Karpas-422 (cell line): ENCODE measurements at places on chromosomes 6 and 20. TPM values are rescaled to one million over a fixed set of nuclear protein-coding genes. Genes with fewer than 3 reads are reported as not detected.
A peak's percentile ranks its signal among the peaks of the same experiment; 100 is the strongest.

DNA sequence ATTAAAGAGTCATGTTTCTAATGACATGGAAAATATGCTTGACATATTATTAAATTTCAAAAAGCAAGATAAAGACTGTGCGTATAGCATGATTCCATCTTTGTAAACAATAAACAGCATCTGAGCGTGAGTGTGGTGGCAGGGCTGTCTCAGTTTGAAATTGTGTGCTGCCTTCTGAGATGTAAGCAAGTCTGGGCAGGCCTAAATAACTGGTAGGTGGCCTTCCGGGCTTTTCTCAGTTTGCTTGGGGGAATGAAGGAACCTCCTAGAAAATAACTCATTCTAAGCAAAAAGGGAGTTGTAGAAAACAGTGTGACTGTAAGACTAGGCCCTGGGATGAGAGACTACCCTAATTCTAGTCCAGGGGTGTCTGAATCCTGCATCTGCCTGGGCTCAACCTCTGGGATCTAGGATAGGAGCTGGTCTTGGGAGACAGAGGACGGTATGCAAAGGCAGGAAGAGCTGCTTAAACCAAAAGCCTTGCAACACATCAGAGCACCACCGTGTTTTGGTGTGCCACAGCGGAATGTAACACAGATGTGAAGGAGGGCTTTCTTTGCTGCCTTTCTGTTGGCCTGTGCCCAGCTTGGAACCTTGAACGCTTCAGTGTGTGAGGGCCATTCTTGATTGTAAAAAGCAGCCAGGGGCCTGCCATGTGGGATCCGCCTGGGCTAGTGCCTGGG is 63.5 kb upstream of the L3MBTL3 start:
- no peak overlapping the region for H3K27ac ChIP-seq
- DNase-seq = no peak
- H3K36me3 ChIP-seq = no peaks in the 10 kb centered on the region
- H3K4me3 ChIP-seq = no peak overlapping the region

- no peak overlapping the region for H3K4me3 ChIP-seq
- no peak overlapping the region for H3K27ac ChIP-seq
- H3K36me3 ChIP-seq = peaks cover 23% of the 10 kb centered on the region; the same call in 1 of the 2 replicates
- H3K27me3 ChIP-seq = no peaks in the 10 kb centered on the region
- H3K4me1 ChIP-seq = no peaks in the 10 kb centered on the region
These were observed 21.4 kb downstream of the UBE3D start for GRCh38 chr6:83044091-83044768.

DNA sequence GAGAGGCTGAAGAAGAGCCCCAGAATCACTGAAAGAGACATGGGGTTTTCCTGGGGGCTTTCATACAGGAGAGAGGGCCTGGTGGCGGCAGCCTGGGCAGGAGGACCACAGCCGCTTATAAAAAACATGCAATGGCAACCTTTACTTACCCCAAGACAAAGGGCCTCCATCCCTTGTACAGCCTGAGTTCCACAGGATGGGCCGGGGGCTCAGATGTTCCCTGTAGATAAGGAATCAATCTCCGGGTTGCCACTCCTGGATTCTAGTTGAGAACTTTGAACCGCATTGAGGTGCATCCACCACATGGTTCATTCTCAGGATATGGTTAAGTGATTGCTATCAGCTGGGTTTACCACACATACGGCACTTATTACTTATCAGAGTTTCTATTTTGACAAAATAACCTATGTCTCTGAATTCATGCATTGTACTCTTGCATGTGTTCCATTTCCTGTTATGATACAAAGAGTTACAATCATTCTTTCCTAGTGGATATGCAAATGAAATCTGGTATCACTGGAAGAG is 677.6 kb downstream of the KIF16B start:
- no peak overlapping the region for H3K4me3 ChIP-seq
- H3K36me3 ChIP-seq = peaks cover 37% of the 10 kb centered on the region
- DNase-seq = no peak
- no peaks in the 10 kb centered on the region for H3K27me3 ChIP-seq
- H3K4me1 ChIP-seq = peaks cover 94% of the 10 kb centered on the region
- H3K27ac ChIP-seq = peak overlapping the region; percentile 75; the same call in 1 of the 2 replicates

COL9A1 gene
- not detected in 2 replicates for total RNA-seq

TUBB gene
- total RNA-seq = 403 and 427 TPM in 2 replicates

DNA sequence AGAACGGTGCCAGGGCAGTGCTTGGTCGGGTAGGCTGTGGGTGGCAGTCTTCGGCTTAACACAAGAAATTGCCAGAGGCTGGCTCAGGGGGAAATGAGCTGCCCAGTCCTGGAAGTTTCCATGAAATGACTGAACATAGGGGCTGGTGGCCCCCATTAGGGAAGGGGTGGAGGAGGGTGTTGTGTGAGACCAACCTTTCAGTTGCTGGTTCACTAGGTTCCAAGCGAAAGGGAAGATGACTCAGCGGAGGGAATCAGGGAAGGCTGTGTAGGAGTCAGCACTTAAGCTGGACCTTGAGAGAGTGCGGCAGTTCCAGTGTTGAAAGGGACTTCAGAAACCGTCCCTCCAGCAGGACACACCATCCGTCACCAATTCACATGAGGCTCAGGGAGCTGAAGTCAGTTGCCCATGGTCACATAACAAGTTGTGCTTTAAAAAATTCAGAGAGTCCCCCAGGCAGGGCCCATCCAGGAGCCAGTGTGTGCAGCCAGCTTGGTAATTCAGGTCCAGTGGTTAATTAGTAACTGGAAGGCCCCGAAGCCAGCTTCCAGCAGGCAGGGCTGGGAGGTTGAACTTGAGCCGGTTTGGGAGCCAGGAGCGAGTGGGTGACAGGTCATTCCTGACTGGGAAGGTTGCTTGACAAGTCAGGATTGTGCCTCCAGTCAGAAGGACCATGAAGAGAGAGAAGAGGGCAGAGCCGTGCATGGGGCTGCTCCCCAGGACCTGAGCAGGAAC is at the start of gene SGK2:
Gene SGK2 (plus strand): TSS at position 616 of the 735 bp plus-strand sequence. CDS start 7,469 bp downstream, outside the sequence.
- H3K4me3 ChIP-seq = no peak within 1 kb of the TSS
- H3K36me3 ChIP-seq = no peaks in the 10 kb centered on the region
- no peak for DNase-seq

HLA-F gene
- total RNA-seq = 8.5 and 17.2 TPM in 2 replicates

DNA sequence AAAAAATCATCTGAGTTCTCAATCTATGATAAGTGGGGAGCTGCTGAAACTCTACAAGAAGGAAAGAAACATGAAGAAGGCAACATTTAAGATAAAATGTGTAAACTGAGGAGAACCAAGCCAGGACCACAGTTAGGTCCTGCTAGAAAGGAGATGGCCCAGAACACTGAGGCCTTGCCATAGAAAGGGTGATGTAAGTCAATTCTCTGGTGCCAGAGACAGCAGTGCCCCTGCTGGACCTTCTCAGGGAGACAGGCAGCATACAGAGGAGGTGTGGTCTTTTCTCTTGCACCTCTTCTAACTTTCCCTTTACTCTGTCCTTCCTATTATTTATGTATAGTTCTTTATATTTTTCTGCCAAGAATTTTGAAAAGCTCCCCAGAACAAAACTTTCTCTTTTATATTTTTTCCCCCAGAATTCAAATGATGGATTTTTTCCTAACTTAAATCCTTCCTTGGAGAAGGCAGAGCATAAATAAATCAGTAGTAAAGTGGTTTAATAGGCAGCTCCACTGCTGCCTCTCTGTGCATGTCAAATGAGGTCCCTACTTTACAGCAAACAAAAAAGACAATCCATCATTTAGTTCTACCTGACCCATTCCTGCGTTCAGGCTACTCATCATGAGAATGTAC is 9.0 kb downstream of the UQCC2 start:
- H3K27me3 ChIP-seq = no peaks in the 10 kb centered on the region
- H3K36me3 ChIP-seq = peaks cover 8% of the 10 kb centered on the region; the same call in 1 of the 2 replicates
- peaks cover 33% of the 10 kb centered on the region for H3K4me1 ChIP-seq
- peak; percentile 78 for DNase-seq

PI3 gene
- not detected in 2 replicates for total RNA-seq

OPRL1 gene
- 34.0 and 60.6 TPM in 2 replicates for total RNA-seq

DNA sequence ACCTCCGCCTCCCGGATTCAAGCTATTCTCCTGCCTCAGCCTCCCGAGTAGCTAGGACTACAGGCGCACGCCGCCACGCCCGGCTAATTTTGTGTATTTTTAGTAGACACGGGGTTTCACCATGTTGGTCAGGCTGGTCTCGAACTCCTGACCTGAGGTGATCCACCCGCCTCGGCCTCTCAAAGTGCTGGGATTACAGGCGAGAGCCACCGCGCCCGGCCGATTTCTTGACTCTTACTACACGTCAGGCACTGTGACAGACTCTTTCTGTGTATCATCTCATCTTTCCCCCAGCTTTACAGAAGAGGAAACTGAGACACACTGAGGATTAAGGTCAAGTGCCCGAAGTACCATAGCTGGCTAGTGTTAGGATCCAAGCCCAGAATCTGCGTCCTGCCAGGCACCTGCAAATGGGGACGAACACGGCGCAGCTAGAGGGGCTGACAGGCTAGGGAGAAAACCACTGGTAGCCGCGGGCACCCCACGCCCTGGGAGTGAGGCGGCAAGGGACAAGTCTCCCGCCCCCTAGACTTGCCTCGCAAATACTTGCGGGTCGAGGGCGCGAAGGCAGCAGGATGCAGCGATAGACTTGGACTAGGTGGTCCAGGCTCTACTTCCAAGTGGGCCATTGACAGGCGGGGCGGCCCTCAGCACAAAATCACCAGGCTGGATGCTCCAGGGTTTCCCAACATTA is 1.1 kb upstream of the TAF8 start:
- H3K4me3 ChIP-seq = peak overlapping the region; percentile 96
- H3K4me1 ChIP-seq = peaks cover 64% of the 10 kb centered on the region
- H3K27ac ChIP-seq = no peak overlapping the region
- H3K36me3 ChIP-seq = peaks cover 8% of the 10 kb centered on the region
- no peak for DNase-seq

GRCh38 chr6:5191222-5191621 is 69.5 kb downstream of the LYRM4 start:
- DNase-seq = no peak
- H3K4me1 ChIP-seq = no peaks in the 10 kb centered on the region
- no peak overlapping the region for H3K4me3 ChIP-seq

- DNase-seq = no peak
- no peak overlapping the region for H3K27ac ChIP-seq
- H3K27me3 ChIP-seq = no peaks in the 10 kb centered on the region
- no peak overlapping the region for H3K4me3 ChIP-seq
- H3K4me1 ChIP-seq = no peaks in the 10 kb centered on the region
These were observed 78.1 kb upstream of the PBOV1 start for GRCh38 chr6:138296381-138296780.

DNA sequence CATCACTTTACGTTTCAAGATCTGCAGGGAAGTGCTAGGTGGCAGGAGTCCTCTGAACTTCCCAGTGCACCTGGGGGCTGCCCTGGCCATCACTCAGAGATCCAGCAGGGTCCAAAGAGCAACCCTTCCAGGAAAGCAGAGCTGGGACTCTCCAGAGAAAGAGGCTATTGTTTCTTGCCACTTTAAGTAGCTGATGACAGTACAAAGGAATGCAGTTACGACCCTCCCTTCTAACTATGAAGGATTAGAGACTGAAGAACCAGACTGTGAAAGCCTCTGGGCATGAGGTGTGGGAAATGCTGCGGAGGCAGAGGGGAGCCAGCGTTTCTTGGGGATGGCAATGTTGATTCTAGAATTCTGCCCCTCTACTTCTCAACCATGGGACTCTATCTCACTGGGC is 189.1 kb upstream of the SUPT3H start:
- no peaks in the 10 kb centered on the region for H3K27me3 ChIP-seq
- H3K4me3 ChIP-seq = no peak overlapping the region
- H3K4me1 ChIP-seq = no peaks in the 10 kb centered on the region
- no peaks in the 10 kb centered on the region for H3K36me3 ChIP-seq
- no peak overlapping the region for H3K27ac ChIP-seq
- DNase-seq = no peak

- no peak overlapping the region for H3K4me3 ChIP-seq
- no peaks in the 10 kb centered on the region; the same call in 1 of the 2 replicates for H3K4me1 ChIP-seq
- H3K27me3 ChIP-seq = no peaks in the 10 kb centered on the region
These were observed 33.1 kb downstream of the SCAF8 start for GRCh38 chr6:154766288-154766687.

- no peaks in the 10 kb centered on the region for H3K36me3 ChIP-seq
- DNase-seq = no peak
- H3K4me1 ChIP-seq = peaks cover 18% of the 10 kb centered on the region
- H3K27ac ChIP-seq = no peak overlapping the region
- no peak overlapping the region for H3K4me3 ChIP-seq
- H3K27me3 ChIP-seq = no peaks in the 10 kb centered on the region
These were observed 95.4 kb upstream of the MRPS10 start for GRCh38 chr6:42313038-42313437.

- H3K36me3 ChIP-seq = no peaks in the 10 kb centered on the region
- H3K4me1 ChIP-seq = no peaks in the 10 kb centered on the region
- no peak overlapping the region for H3K27ac ChIP-seq
- H3K27me3 ChIP-seq = no peaks in the 10 kb centered on the region
- peak; percentile 83 for DNase-seq
These were observed 56.0 kb downstream of the OTOR start for GRCh38 chr20:16803965-16804792.

TSPO2 gene
- total RNA-seq = not detected in 2 replicates

DNA sequence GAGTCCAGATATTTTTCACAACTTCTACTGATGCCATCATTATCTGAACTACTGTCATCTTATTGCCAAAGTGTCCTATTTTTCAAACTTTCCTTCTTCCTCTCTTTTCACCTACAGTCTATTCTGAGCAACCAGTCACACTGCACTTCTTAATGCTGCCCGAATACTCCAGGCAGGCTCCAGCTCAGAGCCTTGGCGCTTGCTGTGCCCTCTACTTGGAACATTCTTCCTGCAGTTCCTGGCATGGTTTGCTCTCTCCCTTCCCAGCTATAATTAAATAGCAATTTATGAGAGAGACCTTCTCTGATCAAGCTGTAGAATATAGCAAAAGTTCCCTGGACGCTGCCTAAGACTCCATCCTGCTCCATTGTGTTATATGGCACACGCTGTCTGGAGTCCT is 831.6 kb downstream of the QKI start:
- no peaks in the 10 kb centered on the region for H3K36me3 ChIP-seq
- no peak for DNase-seq
- no peak overlapping the region for H3K27ac ChIP-seq
- no peak overlapping the region for H3K4me3 ChIP-seq
- no peaks in the 10 kb centered on the region for H3K27me3 ChIP-seq

DNA sequence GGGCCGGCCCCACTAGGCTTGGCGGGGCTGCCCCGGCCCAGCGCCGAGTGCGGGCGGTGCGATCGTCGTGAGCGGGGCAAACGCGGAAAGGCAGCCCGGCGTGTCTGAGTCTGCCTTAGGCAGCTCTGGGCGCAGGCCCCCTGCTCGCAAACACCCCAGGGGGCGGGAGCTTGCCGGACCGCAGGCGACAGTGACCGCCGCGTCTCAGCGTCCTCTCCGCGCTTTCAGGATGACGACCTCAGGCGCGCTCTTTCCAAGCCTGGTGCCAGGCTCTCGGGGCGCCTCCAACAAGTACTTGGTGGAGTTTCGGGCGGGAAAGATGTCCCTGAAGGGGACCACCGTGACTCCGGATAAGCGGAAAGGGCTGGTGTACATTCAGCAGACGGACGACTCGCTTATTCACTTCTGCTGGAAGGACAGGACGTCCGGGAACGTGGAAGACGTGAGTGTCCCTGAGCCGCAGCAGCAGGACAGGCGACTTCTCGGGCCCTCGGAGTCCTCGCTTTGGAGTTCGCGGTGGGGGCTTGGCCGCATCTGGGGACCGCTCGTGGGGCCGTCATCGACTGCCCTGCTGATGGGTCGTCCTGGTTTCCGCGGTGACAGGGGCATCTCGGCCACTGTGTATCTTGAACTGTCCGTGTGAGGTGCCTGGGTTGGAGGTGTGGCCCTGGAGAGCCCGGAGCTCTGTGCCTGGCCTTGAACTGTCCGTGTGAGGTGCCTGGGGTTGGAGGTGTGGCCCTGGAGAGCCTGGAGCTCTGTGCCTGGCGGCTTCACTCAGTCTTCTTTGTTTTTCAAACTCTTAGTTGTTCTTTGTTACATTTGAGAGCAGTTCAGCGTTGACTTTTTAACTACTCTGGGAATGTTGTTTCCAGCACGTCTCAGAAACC is 786 bp downstream of the ADRM1 start:
- DNase-seq = peak; percentile 60
- no peak overlapping the region for H3K27ac ChIP-seq
- peak overlapping the region; percentile 84 for H3K4me3 ChIP-seq
- H3K36me3 ChIP-seq = no peaks in the 10 kb centered on the region; the same call in 1 of the 2 replicates
- H3K4me1 ChIP-seq = peaks cover 20% of the 10 kb centered on the region
